ENCODE measurements at places on chromosomes 4 and X. TPM values are rescaled to one million over a fixed set of nuclear protein-coding genes. Genes with fewer than 3 reads are reported as not detected.

SPACA5 gene
- total RNA-seq = not detected

- peak; percentile 73 for DNase-seq
Observed at GRCh38 chr4:169404960-169405359, 134.2 kb upstream of the SH3RF1 start.

GRCh38 chr4:170464614-170465197, 374.9 kb upstream of the AADAT start:
- no peak for DNase-seq

DNA sequence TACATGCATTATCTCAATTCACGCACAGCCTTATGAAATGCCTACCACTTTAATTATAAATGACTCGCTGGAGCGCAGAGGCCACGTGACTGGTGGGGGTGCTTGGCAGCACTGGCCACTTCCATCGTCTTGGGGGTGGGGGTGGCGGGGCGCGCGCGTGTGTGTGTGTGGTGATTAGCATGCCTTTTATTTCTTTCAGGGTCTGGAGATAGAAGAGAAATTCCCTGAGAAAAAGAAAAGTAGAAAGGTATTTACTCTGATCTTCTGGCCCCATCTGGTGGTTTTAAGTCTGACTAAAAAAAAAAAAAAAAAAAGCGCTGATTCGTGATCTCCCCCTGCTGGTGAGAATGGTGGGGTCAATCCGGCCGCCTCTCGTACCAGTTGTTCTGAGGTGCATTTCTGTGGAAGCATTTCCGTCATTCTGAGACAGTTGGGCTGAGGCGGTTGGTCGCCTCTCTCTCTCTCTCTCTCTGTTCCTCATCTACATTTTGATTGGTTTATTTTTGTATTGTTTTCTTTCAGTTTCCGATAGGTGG, at the start of gene CCNB3:
Gene CCNB3, plus strand, starts transcription at position 402 of the 536 bp plus-strand sequence. CDS start 80,399 bp downstream, outside the sequence.
- peak; percentile 69 for DNase-seq

GRCh38 chr4:109079201-109079600, 223.3 kb downstream of the COL25A1 start:
- peak; percentile 30 for DNase-seq

DNA sequence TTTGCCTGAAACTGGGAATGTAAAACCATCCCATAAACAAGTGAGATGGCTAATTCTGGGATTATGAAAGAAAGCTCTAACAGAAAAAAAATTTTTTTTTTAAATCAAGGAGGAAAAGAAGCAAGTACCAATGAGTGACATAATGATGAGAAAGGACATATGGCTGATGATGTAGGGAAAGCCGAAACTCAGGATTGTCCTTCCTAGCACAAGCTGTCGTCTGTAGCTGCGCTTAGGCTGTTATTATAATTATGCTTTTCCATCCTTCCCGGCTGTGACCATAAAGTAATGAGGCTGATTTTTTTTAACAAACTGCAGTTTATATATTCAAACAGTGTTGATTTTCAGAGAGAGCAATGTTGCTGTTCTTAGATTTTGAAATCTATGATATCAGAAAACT, 209.8 kb upstream of the NOCT start:
- no peak for DNase-seq

DNA sequence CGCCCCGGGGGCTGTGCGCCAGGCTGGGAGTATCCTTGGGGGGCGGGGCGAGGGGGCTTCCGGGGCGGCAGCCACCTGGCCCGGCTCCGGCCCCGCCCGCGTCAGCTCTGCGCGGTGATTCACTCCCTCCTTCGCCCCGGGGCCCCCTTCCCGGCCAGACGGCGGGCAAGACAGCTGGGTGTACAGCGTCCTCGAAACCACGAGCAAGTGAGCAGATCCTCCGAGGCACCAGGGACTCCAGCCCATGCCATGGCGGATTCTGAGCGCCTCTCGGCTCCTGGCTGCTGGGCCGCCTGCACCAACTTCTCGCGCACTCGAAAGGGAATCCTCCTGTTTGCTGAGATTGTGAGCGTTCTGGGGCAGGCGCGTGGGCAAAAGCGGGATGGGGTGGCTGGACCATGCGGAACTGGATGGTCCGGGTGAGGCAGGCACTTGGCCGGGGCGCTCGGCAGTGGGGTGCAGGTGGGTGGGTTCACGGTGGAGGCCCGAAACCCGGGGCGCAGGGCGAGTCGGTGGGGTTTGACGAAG, at the start of gene PLP2:
Gene PLP2, plus strand, starts transcription at position 147 of the 528 bp plus-strand sequence. Its CDS starts 103 bp downstream, at position 250.
- peak; percentile 73 for DNase-seq

GRCh38 chr4:101682946-101683345, 107.6 kb upstream of the BANK1 start:
- no peak for DNase-seq

GRCh38 chr4:125750828-125751466, 436.2 kb downstream of the FAT4 start:
- peak; percentile 40 for DNase-seq

DNA sequence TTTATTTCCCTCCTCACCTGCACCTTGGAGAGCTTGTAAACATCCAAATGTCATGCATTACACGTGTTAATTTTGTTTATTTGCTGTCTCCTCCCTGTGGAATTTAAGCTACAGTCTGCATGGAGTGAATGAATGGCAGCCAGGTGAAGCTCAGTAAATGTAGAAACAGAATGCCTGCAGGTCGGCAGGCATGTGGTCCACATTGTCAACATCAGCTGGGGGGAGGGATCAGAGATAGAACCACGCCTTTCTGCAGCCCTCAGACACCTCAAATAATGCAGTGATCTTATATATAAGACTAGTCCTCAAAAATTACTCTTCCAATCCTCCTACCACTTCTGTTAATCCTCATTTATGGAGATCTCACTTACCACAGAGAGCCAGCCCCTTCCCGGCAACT, 131.2 kb upstream of the KIT start:
- DNase-seq = no peak

- no peak for DNase-seq
Observed at GRCh38 chr4:156280686-156281085, 327.0 kb upstream of the CTSO start.

Measured in MCF 10A (cell line).